ENCODE measurements at places on chromosomes 5 and 9.

DNA sequence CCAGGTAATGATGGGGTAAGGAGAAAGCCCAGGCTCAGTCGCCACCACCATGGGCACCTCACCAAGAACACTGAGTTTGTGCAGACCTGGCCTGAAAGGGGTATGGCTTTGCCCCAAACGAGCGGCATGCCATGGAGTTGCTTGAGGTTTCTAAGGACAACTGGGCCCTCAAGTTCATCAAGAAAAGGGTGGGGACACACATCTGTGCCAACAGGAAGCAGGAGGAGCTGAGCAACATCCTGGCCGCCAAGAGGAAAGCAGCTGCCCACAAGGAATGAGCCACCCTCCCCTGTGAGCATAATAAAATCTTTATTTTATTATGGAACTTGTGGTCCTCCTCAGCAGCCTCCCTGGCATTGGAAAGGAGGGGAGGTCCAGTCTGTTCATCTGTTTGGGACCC, 23.8 kb downstream of the CD14 start:
- peak; percentile 45 for DNase-seq

- DNase-seq: no peak
Measured at GRCh38 chr5:107217721-107218130, 453.0 kb downstream of the EFNA5 start.

- no peak for DNase-seq
Measured at GRCh38 chr9:2040828-2041227, 25.7 kb downstream of the SMARCA2 start.

- peak; percentile 90 for DNase-seq
Measured at GRCh38 chr5:111735583-111736270, 21.3 kb downstream of the NREP start.

GRCh38 chr5:10625700-10626472, 62.0 kb downstream of the ANKRD33B start:
- no peak for DNase-seq

Measured in cardiac muscle cell (in vitro differentiated cells and primary cell).